Activated CD8-positive, alpha-beta memory T cell treated with anti-CD3 and anti-CD28 coated beads for 1 hour (primary cell): ENCODE measurements at places on chromosomes 2 and 18.
A peak's percentile ranks its signal among the peaks of the same experiment; 100 is the strongest.

DNA sequence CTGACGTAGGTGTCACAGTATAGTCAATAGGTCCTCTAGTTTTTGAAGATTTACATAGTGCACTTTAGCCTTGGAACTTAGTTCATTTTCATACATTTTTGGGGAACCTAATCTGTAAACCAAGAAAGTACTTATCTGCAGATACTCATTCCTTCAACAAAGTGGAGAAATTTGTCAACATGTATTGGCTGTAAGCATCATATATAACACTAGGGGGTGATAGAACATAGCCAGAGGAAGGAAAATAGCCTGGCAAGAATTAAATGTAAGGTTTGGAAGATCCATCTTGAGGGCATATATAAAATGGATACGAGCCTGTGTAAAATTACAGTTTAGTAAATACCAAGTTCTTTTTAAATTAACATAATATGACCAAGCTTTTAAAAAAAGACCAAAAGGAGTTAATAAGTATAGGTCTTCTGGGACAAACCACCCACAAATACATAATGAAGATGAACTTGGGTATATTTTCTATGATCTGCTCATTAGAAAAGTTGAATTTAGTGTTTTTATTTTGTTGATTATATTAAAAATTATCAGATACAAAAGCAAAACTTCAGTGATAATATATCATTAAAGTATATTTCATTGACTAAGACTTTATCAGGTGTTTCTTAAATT, 18.2 kb downstream of the RPL37A start:
- DNase-seq: no peak

DNA sequence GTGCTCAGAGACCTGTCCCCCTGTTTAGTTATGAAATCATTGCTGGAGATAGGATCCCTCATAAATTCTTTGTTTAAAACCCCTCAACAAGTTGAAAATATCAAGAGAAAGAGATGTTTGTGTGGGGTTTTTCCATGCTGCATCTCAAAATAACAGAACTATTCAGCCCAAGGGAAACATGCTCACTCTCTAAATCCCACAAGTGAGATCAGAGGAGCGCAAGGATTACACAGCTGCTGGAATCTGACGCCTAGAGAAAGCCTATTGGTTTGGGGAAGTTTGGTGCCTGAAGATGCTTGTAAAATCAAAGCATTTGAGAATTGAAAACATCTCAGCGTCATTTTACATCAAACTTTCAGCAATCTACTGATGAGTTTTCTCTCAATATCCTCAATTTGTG, 7.9 kb downstream of the FSHR start:
- DNase-seq: no peak

- no peak for DNase-seq
Observed at GRCh38 chr18:11089931-11090715, 59.2 kb downstream of the PIEZO2 start.

GRCh38 chr2:147976102-147976501, 44.4 kb downstream of the ORC4 start:
- DNase-seq: no peak

DNA sequence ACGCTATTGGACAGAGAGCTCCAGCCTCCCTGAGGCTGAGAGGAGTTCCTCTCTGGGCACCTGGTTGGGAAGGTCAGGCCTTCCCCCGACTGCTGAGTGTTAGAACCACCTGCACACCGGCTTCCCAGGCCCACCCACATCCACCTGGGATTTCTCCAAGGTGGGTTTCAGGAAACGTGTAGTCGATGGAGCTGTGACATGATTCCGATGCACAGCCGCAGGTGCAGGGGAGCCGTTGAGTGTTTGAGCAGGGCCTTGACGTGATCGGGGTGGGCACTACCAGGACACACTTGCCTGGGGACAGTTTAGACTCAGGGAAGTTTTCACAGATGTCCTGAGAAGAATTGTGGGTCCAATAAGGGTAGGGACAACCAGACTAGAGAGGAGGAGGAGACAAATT, 21.8 kb upstream of the GIGYF2 start:
- DNase-seq: no peak

- DNase-seq: no peak
Observed at GRCh38 chr2:59622599-59623308, 930.7 kb downstream of the BCL11A start.

GRCh38 chr2:144582651-144583380, 62.9 kb upstream of the ZEB2 start:
- no peak for DNase-seq

DNA sequence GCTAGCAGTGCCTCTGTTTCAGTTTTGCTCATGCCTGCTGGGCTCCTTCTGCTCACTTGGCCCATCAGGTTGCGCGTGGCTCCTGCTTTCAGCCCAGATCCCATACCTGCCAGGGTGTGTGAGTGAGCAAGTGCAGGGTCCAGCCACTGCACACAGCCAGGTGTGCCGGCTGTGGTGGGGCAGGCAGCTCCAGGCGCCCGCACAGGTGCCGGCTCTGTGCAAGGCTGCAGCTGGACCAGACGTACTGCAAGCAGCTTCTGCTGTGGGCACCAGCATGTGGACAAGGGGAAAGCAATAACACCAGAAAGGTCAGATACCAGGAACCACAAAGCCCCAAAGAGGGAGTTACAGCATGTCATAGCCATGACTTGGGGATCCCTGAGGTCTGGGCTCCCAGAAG, 5.6 kb upstream of the PCARE start:
- no peak for DNase-seq

DNA sequence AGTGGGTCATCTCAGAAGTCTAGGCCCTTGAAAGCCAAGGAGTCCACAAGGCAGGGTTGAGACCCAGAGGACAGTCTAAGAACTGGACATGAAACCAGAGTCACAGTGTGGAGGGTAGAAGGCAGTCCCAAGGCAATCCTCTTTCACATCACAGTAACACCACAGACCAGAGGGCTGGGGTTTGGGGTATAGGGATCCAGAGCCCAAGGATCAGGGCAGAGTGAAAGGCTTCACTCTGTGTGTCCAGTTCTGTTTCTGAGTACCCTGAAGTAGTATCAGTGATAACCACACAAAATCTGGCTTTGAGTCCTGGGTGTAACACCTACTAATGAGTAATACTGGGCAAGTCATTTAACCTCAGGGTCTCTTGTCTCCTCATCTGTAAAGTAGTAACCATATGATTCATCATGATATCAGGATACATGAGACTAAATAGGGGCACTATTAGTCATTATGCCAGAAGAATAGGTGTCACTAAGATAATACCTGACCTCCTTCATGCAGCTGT, 91.0 kb downstream of the ICA1L start:
- no peak for DNase-seq

GRCh38 chr2:100589527-100589926, 26.7 kb downstream of the PDCL3 start:
- DNase-seq: no peak

- no peak for DNase-seq
Observed at GRCh38 chr2:60319031-60319547, 234.4 kb downstream of the BCL11A start.

GRCh38 chr2:229422063-229422462, 151.0 kb upstream of the PID1 start:
- no peak for DNase-seq

DNA sequence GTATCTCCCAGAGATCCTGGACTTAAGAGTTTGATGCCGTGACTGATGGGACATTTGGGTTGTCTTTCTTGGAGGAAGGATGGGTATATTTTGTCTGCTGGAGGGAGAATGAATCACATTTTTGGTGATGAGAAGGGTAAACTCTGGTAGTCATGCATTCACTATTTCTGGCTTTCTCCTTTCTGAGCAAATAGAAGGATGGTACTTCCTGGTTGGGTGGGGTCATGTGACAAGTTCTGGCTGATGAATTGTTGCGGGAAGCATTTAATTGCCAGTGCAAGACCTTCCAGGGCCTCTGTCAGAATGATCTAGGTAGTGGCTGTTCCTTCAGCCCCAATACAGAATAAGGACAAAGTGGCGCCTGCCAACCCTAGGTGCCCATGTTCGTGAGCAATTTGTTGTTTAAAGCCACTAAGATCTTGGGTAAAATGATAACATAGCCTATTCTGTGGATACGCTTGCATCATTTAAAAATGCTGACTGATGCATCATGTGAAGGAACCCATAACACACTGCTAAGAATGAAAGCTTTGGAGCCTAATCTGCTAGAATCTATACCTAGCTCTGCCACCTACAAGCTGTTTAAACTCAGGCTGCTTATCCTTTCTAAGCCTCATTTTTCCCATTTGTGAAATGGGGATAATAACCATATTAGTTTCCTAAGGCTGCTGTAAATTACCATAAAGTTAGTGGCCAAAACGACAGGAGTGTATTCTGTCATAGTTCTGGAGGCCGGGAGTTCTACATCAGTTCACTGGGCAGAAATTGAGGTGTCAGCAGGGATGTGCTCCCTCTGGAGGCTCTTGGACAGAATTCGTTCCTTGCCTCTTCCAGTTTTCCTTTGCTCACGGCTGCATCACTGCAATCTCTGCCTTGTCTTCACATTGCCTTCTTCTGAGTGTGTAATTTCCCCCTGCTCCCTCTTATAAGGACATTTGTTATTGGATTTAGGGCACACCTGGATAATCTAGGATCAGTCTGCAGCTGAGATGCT, 281.3 kb downstream of the AGPS start:
- DNase-seq: no peak

DNA sequence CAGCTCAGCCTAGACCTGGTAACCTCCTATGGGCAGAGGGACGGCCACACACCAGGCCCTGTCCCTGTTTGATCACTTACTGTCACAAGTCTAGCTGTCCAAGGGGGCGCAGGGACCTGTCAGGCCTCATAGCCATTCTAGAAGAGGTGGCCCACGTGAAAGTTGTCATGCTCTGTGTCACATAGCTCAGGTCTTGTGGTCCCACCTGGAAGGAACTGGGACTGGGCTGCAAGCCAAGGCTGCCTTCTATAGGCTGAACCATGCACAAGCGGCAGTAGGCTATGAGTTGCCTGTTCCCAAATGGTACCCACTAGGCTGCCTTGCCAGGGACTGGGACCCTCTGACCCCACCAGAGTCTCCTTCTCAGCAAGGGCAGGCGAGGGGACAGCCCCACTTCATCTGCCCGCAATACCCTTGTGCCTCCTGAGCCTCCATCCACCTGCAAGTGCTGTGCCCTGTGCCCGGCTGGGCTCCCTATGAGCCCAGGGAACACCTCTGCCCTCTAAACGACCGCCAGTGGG, 177.5 kb downstream of the ANAPC1 start:
- no peak for DNase-seq

GRCh38 chr2:175999283-175999819, 2.7 kb downstream of the LNPK start:
- DNase-seq: no peak

GRCh38 chr2:67446491-67446911, 49.4 kb downstream of the ETAA1 start:
- DNase-seq: no peak

DNA sequence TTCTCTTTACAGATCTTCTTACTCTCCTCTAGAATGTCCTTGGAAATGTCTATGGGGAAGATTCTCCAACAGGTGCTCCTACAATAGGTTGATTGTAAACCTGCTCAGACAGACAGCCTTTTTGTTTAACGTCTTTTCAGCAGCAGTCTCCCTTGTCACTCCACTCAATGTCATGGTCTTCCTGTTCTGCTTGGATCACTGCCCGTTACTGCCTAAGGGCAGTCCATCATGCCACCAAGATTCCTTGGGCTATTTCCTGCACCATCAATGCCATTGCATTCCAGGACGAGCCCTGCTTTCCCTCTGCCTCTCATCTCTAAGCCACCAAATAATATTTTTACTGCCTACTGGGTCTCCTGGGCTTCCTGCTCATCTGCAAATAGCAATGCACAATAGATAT, 97.4 kb upstream of the GALNT5 start:
- no peak for DNase-seq

DNA sequence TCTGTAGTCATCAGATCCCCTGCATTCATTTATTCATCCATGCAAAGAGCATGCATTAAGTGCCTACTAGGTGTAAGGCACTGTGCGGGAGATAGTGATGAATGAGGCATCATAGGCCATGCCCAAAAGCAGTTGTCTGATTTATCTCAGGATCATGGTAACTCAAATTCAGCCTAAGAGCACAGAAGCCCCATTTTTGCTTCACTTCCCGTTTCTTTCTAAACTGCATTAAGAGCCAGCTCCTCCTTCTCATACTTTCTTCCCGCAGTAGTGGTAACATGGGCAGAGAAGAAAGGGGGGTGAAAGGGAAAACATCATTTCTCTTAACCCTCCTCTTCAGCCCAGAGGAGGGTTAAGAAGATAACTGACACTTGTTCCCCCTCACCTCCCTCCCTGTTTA, 2.9 kb downstream of the GPR45 start:
- no peak for DNase-seq

DNA sequence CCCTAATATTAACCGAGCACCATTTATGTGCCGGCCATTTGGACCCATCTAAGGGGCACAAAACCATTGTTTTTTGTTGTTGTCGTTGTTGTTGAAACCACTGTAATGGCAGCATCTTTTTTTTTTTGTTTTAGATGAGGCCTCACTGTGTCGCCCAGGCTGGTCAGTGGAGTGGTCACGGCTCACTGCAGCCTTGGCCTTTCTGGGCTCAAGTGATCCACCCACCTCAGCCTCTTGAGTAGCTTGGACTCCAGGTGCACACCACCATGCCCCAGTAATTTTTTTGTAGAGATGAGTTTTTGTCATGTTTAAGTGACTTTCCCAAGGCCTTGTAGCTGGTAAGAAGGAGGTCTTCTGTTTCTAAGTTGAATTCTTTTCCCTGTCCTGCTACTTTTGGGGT, 33.0 kb downstream of the ASAP2 start:
- no peak for DNase-seq

GRCh38 chr2:187547353-187547979, 6.8 kb downstream of the TFPI start:
- DNase-seq: no peak

- DNase-seq: peak; percentile 38
Observed at GRCh38 chr2:221517696-221518151, 54.4 kb downstream of the EPHA4 start.

DNA sequence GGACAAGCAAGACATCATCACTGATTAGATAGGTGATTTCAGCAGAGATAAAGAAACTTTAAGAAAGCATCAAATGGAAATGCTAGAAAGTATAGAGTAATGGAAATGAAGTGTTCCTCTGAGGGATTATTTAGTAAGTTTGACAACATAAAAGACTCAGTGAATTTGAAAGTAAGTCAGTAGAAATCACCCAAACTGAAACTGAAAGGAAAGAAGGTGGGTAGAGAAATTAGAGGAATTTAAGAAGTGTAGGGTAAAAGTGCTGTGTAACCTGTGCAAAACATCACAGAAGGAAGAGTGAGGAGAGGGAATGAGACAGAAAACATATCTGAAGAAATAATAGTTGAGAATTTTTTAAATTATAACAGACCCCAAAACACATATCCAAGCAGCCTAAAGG, 343.1 kb downstream of the CBLN2 start:
- DNase-seq: no peak

DNA sequence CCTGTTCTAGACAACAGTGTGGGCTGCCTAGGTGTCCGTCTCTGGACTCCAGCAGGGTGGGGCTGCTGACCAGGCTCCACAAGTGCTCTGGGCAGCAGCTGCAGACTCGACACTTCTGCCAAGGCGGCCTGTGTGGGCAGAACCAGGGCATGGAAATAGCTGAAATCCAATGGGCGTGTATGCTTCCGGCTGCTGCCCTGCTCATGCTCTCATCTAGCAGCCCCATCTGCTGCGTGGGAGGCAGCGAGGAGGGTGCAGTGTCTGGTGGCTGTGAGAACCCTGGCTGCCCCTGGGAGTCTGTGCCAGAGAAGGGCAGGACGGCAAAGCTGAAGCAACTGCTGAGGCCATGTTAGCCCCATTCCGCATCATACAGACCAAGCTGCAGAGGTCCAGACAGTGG, 174.9 kb downstream of the SOX11 start:
- no peak for DNase-seq
